ENCODE measurements at places on chromosomes 12 and 14. TPM values are rescaled to one million over a fixed set of nuclear protein-coding genes. Genes with fewer than 3 reads are reported as not detected.

Gene KLRB1
- total RNA-seq = 0.40 TPM

Gene KRT71
- not detected for total RNA-seq

DNA sequence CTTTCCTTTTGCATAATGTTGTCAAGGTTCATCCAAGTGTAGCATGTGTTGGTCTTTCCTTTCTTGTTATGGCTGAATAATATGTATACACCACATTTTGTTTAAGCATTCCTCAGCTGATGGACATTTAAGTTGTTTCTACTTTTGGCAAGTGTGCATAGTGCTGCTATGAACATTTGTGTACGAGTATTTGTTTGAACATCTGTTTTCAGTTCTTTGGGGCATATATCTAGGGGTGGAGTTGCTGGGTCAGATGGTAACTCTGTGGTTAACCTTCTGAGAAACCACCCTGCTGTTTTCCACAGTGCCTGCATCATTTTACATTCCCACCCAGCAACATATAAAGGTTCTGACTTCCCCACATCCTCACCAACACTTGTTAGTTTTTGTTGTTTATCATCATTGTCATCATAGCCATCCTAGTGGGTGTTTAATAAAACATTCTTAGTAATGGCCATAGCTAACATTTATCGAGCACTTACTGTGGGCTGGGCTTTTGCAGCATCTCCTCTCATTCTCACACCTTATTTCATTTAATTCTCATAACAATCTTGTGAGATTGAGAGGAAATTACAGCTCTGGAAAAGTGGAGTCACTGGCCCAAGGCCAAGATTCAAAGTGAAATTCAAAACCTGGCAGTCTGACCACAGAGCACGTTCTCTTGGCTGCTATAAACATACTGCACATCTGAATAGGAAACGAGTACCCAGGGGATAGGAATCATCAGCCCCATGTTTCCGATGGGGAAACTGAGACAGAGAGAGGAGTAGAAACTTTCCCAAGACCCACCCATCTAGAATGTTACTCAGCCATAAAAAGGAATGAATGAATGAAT lies 193.6 kb downstream of the KSR2 start:
- H3K27me3 ChIP-seq = peaks cover 6% of the 10 kb centered on the region
- DNase-seq = peak; percentile 8
- H3K36me3 ChIP-seq = no peaks in the 10 kb centered on the region

DNA sequence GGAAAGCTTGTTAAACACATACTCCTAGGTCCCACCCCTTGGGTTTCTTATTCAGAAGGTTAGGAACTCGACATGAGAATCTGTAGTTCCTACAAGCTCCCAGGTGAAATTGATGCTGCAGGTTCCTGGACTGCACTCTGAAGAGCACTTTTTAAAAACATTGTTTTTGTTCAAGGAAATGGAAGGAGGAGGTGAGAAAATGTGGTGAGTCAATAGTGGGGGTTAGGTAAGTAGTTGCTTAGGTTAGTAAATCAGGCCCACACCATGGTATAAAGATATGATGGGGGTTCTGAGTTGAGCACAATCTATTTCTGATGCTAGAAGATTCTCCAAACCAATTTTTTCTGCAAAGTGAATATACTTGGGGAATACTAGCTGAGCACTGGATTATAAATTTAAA lies 450.3 kb downstream of the CCDC91 start:
- H3K27me3 ChIP-seq = no peaks in the 10 kb centered on the region
- H3K27ac ChIP-seq = no peak overlapping the region
- no peaks in the 10 kb centered on the region for H3K4me1 ChIP-seq
- DNase-seq = no peak
- H3K36me3 ChIP-seq = no peaks in the 10 kb centered on the region
- H3K4me3 ChIP-seq = no peak overlapping the region

DNA sequence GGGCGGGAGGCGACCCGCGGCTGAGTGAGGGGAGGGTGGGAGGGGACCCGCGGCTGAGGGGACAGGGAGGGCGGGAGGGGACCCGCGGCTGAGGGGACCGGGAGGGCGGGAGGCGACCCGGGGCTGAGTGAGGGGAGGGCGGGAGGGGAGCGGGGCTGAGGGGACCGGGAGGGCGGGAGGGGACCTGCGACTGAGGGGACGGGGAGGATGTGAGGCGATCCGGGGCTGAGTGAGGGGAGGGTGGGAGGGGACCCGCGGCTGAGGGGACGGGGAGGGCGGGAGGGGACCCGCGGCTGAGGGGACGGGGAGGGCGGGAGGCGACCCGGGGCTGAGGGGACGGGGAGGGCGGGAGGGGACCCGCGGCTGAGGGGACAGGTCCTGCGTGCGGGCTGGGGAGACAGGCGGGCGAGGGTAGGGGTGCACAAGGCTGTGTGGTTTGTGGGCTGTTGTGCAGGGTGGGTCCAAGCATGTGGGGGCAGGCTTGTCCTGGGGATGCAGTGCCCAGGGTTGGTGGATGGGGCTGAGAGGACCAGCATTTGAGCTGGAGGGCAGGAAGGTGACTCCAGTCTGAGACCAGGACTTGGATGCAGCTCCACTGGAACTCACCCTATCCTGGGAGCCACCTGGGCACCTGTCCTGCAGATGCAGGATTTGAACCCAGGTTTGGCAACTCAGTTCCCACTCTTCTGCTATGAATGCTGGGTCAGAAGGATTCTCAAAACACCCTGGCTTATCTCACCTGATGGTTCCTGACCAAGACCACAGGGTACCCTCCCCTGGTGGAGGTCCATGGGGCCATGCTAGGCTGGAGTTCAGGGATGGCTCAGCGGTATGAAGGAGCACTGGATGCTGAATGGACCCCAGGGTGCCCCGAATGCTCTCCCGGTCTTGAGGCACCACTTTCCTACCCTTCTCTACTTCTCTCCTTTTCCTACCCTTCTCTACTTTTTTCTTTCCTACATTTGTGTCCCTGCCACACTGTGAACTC lies 9.4 kb downstream of the PLD4 start:
- peaks cover 8% of the 10 kb centered on the region for H3K27me3 ChIP-seq
- no peaks in the 10 kb centered on the region for H3K36me3 ChIP-seq
- no peaks in the 10 kb centered on the region for H3K4me1 ChIP-seq

GRCh38 chr12:120048263-120048662 lies 59.2 kb downstream of the BICDL1 start:
- no peak for DNase-seq
- H3K27me3 ChIP-seq = no peaks in the 10 kb centered on the region
- peak overlapping the region; percentile 89 for H3K27ac ChIP-seq
- peaks cover 48% of the 10 kb centered on the region for H3K4me1 ChIP-seq

DNA sequence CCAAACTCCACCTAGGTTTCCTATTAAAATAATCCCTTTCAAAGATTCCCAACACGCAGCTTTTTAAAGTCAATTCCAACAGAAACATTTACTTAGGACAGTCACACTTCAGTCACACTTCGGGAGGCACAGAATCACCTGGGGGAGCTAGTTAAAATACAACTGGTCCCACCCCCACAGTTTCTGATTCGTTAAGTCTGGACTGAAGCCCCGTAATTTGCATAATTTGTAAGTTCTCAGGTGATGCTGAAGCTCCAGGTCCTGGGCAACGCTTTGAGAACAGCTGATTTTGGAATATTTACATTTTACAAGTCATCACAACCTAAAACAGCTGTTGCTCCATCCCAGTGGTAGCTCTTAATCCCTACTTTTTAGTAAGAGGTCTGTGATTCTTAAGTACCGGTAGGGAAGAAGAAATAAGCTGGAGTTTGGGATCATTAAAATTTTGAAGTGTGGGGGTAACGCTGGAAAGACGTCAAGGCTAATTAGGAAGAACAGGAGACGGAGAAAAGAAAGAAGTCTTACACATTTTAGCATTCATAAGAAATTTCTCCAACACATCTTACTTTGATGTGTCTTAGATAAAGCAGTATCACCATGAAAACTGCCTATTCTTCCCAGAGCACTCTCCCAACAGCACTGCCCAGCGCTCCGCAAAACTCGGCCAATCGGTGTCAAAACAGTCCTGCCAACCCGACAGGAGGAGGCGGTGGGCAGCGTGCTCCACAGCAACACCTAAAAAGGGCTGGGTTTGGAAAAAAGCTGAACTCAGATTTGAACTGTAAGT lies 1.1 kb downstream of the IPO8 start:
- peak overlapping the region; percentile 93 for H3K4me3 ChIP-seq
- peak; percentile 42 for DNase-seq
- no peaks in the 10 kb centered on the region for H3K27me3 ChIP-seq
- H3K36me3 ChIP-seq = peaks cover 4% of the 10 kb centered on the region
- H3K4me1 ChIP-seq = peaks cover 40% of the 10 kb centered on the region
- H3K27ac ChIP-seq = peak overlapping the region; percentile 86

- DNase-seq = no peak
- no peak overlapping the region for H3K4me3 ChIP-seq
- peak overlapping the region; percentile 49 for H3K27ac ChIP-seq
- no peaks in the 10 kb centered on the region for H3K27me3 ChIP-seq
- H3K36me3 ChIP-seq = peaks cover 3% of the 10 kb centered on the region
Observed at GRCh38 chr14:70645892-70646291, 4.2 kb downstream of the TTC9 start.
